ENCODE measurements at places on chromosomes 3 and 15.

GRCh38 chr3:183278479-183279088, 25.5 kb downstream of the B3GNT5 start:
- no peak for DNase-seq

DNA sequence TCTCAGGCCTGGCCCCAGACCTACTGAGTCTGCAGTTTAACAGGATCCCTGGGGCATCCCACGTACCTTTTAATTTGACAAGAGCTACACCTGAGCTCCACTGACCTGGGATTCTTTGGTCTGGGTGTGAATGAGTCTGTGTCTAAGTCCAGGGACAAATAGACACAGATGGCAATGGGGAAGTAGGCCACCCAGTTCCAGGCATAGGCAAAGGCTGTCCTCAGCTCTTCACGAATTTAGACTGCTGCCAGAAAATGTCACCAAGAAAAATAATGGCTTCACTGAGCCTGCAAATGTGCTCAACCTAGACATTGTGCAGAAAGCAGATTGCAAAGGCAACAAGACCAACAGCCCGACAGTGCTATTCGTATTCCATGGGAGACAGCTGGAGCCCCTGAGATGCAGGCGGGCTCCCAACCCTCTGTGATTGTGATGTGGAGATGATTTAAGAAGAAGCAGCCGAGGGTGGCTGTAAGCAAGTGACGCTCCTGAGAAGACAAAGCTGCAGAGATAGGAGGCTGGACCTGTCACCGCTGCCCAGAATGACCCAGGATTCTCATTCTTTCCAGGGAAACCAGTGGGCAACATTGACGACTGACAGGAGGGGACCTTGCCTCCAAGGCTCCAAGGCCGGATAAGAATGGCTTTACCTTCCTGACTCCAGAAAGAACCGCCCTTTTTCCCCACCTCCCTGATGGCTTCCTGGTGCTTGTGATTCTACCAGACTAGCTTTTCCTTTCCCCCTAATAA, 39.8 kb upstream of the IREB2 start:
- DNase-seq, result no peak

DNA sequence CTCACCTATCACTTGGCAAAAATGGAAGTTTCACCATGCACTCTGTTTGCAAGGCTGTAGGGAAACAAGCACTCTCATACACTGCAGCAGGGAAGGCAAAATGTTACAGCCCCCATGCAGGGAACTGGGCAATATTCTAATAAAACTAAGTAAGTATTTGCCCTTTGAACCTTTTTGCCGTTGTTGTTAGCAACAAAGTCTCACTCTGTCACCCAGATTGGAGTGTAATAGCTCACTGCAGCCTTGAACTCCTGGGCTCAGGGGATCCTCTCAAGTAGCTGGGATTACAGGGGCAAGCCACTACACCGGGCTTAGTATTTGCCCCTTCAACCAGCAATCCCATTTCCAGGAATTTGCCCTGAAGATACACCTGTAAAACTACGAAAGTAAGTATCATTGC, 122.5 kb downstream of the TBC1D5 start:
- DNase-seq, result no peak

DNA sequence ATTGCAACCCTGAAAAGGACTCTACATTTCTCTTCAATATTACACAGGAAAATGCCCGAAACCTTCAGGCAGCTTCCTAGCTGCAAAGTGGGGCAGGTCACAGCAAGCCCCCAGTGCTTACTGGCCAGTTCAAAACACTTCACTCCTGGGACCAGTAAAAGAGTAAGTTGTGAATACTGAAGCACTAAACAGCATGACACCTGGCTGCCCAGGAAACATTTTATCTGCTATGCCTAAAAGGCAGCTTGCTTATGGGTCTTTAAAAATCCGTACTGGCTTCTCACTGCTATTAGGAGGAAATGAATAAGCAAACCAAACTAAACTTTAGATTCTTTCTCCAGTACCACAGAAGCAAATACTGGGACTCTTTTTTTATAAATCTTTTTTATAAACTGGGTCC, 457.9 kb upstream of the ALCAM start:
- DNase-seq, result no peak

GRCh38 chr15:70480196-70480856, 283.0 kb downstream of the UACA start:
- DNase-seq, result no peak

DNA sequence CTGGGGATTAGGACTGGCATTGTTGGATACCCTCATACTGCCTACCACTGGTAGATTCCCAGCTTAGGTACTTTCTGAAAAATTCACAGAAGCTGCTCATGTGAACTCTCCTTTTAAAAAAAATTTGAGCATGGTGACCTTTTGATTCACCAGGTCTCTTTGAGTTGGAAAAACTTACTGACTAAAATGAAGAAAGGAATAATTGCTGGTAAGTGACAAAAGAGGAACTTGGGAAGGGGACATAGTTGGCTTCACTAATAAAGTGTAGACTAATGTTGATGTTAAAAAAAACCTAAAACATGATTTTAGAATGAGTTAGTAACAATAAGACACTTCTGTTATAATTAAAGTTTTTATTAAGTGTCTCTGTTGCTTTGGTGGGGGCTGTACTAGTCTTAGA, 8.6 kb downstream of the VPS8 start:
- DNase-seq, result no peak

DNA sequence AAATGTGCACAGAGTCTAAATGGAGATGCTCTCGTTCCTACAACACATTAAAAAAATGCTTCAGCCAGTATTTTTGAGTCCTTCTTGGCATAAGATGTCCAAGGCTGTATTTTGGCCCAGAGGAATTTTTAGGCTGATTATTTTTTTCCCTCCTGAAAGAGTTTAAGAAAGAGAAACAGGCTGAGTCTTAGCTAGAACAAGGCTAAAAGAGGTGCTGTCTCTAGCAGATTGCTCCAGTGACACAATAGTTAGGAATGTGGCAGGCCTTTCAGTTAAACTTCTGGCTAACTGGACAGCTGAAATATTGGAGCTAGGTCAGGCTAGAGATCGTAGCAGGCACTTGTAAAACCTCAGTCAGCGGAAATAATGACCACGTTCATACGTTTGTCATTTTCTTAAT, 271.4 kb upstream of the RARB start:
- no peak for DNase-seq

- DNase-seq, result no peak
Measured at GRCh38 chr3:160830796-160831195, 74.8 kb downstream of the PPM1L start.

- DNase-seq, result no peak
Measured at GRCh38 chr15:95377258-95377852, 953.1 kb upstream of the NR2F2 start.

DNA sequence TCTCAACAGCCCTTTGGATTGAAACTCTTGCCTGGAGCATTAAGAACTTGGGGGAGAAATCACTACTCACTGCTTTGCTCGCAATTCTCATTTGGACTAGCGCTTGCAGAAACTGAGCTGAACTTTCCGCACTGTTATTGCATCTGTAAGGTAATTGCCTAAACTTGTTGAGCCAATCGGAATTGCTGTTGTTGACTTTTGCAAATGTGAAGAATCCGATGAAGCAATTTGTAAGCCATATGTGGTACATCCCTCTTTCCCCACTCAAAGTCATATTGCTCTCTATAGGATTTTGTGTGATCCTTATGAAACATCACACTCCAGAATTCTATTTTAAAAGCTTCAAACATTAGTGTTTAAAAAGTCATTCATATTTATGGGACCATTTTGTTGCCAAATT, 191.7 kb upstream of the GBE1 start:
- DNase-seq, result no peak

GRCh38 chr15:41511899-41512369, 1.7 kb downstream of the LTK start:
- no peak for DNase-seq

DNA sequence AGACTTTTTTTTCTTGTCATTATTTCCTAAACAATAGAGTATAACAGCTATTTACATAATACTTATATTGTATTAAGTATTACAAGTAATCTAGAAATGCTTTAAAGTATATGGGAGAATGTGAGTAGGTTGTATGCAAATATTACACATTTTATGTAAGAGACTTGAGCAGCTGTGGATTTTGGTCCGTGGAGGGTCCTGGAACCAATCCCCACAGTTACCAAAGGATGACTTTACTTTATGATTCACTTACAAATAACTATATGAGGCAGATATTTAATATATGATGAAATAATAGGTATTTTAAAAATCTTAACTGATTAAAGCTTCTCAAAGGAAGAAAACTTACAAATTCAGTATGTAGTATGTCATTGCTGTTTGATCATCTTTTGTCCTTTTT, 56.3 kb downstream of the PPP2R3A start:
- no peak for DNase-seq

- DNase-seq, result no peak
Measured at GRCh38 chr3:43932921-43933320, 242.2 kb downstream of the ABHD5 start.

GRCh38 chr3:54733106-54734006, 194.5 kb downstream of the LRTM1 start:
- DNase-seq, result no peak

DNA sequence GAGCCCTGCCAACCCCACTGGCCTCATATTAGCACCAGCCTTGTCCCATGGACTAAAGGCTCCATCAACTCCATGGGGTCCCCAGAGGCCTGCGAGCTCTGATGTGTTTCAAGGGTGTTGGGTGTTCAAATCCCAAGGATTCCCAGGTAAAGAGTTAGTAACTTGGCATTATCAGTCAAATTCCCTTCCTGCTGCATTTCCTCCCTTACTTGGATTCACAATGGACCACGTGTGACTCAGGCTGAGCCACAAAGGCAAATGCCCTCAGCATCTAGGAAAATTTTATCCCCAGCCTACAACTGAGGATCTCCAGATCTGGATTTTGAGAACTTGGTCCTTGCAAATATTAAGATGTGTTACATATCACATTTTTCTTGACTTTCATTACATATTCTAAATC, 58.8 kb downstream of the GADL1 start:
- DNase-seq, result no peak

- no peak for DNase-seq
Measured at GRCh38 chr15:39144051-39144450, 436.8 kb upstream of the THBS1 start.

DNA sequence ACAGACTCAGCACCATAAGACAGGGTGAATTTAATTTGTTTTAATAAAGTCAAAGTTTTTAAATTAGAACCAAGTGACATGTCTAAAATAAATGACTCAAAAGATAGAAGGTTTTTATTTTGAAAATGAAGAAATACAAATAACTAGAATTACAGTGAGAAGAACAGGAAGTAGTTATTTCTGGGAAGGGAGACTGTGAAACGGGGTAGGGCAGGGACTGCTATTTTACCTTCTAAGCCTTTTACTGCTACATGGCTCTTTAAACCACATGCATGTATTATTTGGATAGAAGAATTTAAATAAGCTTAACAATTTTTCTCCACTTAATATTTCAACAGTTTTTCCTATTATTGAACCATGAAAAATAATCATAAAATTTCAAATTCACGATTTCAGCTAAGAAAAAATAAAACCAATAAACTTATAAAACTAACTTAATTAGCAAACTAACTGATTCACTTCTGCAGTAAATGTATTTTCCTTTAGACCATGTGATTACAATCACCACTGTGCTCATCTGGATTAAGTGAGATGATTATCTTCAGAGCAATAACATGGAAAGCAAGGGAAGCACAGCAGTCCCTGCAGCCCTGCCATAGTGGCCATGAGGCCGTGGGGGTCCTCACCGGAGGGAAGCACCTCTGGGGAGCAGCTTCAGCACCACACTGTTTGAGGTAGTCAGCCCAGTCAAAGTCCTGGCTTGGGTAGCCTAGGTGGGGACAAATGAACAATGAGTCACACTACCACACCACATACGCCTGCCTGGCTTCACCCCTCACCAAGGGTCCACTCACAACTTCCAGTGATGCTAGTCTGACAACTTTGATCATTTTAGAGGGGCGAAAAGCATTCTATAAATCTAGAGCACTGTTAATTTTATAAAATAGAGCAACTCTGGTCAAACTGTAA, 28.3 kb upstream of the STIMATE start:
- DNase-seq, result no peak

- DNase-seq, result peak; percentile 40
Measured at GRCh38 chr3:113287111-113287802, 75.9 kb downstream of the BOC start.

- DNase-seq, result no peak
Measured at GRCh38 chr3:40137591-40138295, 171.8 kb upstream of the EIF1B start.

DNA sequence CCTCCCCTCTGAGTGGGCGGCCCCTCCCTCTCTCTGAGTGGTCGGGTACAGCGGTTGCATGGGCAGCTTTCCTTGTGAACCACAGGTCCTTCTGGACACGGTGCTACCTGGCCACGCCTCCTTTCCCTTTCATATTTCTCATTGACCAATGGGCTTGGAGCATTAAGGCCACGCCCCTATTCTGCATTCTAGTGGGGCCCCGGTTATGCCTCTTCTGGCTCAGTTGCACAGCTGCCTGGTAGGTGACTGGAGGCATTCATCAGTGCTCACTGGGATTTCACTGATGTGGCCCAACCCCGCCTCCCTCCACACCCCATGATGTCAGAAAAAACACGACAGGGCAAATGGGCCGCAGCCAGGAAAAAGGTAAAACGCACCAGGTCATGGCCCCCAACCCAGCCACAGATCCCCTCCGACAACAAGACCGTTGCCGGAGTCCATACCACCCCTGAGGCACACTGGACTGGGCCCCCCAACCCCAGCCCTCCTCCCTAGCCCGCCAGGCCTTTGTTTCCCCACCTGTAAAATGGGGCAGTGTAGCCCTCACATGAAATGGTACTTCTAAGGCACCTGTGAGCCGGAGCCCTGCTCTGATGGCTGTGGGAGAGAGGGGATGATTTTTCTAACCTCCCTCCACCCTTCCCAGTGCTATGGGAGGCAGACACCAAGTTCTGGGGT, 26.3 kb downstream of the NGRN start:
- no peak for DNase-seq

DNA sequence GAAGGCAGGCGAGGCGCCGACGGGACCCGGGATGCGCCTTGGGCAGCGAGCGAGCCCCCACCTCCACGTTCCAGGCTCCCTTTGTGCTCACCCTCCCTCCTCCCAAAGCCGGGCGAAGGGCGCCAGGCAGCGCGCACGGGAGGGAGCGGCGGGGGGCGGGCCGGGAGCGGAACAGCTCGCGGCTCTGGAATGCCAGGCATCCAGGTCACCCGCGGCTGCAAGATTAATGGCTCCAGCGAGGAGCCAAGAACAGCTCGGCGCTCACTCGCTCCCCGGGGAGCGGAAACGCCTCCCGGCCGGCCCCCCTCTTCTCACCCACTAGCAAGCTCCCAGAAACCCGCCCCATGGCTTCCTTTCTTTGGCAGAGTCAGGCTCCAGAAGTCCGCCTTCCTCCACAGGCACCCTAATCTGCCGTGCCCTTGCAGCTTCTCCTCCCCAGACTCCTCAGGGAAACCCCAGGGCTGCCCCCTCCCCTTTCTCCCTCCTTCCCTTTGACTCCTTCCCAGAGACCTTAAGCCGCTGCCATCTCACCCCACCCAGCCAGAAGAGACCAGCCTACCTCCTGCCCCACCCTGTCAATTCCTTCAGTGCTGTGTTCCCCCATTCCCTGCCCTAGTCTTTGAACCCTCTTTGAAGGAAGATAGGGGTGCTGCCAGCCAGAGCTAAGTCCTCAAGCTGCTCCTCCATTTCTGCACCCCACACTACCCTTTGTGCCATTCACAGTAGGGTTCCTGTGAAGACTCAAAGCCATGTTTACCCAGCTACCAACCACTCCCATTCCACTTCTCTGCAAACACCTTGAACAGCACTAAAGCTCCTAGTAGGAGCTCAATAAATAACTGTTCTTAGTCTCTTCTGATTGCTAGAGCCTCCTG, 9.9 kb downstream of the AMOTL2 start:
- DNase-seq, result peak; percentile 55

GRCh38 chr15:47607695-47608094, 109.6 kb upstream of the SEMA6D start:
- DNase-seq, result no peak
